ENCODE measurements at places on chromosomes 6 and 20.

DNA sequence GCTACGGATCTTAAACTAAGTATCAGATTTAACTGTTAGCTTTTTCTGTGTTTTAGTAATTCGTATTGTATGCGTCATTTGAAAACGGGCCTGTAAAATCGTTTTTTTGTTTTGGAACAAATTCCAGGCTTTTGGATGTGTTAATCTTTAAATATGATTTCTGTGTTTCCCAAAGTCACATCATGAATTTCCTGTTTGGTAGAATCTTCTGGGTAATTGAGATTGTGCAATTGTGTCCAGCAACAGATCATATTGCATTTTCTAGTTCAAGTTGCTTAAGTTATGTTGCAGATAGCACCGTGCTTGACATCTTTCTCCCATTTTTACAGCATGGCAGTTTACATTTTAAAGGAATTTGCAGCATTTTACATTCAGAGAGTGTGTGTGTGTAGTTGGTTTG is 1.9 kb downstream of the MAPK14 start:
- no peak for DNase-seq

DNA sequence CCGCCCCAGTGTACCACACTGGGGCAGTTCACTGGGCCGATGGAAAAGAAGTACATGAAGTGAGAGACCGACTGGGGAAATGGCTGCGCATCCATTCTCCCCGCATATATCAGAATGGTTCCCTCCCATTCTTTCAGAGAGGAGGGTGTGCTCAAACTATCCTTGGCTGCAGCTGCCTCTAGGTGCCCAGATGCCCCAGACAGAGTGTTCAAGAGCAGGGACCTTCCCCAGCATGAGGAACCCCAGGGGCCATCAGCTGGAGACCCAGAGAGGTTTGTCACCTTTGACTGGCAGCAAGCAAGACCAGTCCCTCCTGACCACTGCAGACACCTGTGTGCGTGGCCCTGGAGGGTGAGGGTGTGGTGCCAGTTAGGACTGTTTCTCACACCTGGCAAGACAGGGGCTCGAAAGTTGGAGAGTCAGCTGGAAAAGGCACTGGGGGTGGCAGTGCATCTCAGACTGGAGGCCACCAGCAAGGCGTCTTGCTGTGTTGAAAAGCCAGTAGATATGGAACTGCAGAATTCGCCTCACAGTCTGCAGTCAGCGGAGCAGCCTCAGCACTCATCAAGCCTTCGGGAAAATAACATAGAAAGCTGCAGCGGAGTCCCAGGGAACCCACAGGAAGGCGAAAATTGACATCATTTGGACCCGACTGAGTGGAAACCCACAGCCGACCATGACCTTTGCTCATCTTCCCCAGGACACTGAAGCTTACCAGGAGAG is 76.7 kb downstream of the GPR6 start:
- DNase-seq, result no peak

- DNase-seq, result no peak
These were observed 444.1 kb upstream of the SOX4 start for GRCh38 chr6:21149470-21149869.

DNA sequence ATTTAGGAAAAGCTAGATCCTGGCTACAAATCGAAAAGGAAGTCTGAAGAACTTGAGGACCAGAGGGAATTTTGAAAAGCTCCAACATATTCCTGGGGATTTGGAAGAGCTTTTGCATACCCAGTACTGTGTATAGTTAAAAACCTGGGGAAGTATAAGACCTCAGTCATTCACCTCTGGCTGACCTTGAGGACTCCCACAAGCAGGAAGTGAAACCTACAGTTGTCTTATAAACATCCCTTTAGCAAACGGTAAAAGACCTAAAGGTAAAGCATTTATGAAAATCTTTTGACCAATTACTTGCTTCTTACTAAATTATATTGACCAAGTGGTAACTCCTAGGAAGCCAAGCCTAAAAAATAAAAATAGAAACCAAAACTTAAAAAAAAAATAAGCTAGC is 175.0 kb downstream of the HAO1 start:
- no peak for DNase-seq

GRCh38 chr6:105317607-105318533 is 85.0 kb downstream of the PREP start:
- no peak for DNase-seq

DNA sequence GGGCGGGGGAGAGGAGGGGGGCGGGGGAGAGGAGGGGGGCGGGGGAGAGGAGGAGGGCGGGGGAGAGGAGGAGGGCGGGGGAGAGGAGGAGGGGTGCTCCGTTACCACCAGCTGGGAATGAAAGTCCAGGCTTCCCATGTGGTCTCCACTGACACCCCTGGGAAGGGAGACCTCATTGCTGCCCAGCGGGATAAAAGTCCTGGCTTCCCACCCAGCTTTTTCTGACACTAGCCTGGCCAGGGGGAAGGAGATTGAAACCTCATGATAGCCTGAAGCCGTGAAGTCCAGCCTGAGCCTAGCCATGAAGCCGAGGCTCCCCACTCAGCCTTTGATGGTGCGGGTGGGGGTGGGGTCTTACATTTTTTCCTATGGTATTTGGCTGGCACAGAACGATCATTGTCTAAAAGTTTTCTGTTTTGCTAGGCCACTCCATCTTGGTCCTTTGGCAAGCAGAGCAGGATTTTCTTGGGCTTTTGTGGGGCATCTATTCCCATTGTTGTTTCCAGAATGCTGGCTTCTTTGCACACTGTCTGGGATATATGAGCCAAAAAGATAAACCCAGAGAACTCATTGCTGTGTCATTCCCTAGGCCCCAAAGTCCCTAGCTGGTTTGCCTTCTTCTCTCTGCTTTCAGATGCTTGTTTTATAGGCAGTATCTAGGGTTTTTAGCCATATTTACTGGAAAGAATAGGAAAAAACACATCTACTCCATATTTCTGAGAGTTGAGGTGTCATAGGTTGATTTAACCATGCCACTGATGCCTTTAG is 67.9 kb upstream of the RNF24 start:
- DNase-seq, result no peak

DNA sequence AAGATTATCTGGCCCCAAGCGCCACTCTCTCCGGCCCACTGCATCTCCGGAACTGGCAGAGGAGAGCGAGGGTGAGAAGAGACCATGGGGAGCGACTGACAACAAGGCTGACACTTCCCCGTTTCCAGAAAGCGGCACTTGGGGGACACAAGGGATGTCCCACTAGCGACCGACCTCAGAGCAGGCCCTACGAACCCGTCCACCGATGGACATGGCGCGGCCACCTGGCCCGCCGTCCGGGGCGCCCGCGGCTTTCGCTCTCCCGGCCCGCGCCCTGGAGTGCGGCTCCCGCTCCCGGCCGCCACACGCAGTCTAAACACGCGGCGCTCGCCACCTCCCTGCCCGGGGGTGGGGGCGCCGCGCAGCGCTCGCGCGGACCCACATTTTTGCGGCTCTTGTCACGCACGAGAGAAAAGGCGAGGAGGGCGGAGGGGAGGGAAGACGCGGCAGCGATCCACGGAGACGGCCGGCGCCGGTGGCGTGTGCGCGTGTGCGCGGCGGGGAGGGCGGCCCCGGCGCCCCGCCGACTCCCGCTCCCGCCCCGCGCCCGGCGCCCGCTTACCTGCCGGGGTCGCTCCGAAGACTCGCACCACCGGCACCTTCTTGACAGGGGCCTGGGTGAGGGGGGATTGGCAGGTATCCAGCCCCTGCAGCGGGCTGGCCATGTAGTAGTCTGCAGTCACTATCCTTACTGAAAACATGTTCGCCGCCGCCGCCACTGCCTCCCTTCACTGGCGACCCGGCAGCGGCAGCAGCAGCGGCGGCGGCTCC is 645 bp downstream of the REV3L start:
- peak; percentile 35 for DNase-seq

- no peak for DNase-seq
These were observed 52.1 kb upstream of the FBXO30 start for GRCh38 chr6:145866456-145867396.

DNA sequence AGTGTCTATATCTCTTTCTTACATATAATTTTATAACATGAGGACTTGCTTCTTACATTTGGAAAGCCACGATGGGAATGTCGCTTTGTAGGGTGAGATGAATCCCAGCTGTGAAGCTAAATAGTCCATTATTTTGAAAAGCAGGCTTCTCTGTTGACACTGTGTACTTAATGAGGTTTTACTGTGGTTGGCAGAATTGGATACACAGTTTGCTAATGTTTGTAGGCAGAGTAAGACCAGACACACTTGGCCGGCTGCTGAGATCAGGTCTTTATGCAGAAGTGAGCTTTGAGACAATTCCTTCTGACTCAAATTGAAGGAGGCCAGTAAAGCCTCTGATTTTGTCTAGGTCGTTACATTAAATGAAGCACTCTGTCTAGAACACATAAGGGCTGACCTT is 93.0 kb downstream of the NDUFAF5 start:
- DNase-seq, result no peak

DNA sequence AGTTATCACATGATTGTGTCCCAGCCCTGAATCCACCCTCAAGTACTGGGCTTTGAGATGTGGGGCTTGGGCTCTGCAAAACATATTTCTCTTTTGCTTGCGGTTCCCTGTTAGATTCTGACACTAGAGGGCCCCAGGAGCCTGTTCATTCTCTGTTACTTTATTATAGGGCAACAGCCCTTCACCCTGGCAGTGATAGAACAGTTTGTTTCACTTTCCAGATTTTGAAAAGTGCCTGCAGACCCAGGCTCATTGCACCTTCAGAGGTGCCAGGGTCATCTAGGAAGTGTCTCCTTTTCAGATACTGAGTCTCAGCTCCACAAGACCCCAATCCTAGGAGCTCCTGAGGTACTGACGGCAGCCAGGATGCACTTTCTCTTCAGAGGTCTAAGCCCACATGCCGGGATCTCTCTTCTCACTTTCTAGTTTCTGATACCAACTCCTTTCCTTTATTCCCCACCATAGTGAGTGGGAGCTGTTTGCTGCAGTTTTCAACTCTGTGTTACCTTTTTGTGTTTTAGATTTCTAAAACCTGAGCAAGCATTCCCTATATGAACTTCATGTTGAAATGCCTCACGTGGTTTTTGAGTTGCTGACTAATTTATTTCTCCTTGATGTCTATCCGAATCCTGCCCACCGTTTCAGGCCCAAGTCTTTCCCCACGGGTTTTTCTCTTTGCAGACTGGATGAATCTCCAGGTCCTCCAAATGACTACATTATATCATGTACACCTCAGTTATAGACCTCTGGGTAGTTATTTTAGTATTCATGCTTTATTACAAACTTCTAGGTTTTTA is 10.9 kb downstream of the ABT1 start:
- DNase-seq, result peak; percentile 46

DNA sequence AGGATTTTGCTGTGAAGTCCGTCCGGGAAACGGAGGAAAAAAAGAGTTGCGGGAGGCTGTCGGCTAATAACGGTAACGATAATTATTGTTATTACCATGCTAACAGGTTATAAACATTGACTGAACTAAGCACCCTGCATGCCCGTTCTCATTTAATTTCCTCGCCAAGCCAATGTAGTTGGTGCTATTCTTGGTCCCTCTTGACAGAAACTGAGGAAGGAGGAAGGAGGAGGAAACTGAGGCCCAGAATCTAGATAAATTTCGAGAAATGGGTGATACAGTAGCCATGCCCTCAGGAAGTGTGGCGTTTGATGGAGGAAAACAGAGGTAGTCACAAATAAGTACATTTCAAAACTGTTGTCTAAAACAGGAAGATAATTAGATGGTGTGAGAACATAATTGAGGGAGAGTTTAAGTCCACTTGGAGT is 474 bp downstream of the TPX2 start:
- DNase-seq, result no peak

DNA sequence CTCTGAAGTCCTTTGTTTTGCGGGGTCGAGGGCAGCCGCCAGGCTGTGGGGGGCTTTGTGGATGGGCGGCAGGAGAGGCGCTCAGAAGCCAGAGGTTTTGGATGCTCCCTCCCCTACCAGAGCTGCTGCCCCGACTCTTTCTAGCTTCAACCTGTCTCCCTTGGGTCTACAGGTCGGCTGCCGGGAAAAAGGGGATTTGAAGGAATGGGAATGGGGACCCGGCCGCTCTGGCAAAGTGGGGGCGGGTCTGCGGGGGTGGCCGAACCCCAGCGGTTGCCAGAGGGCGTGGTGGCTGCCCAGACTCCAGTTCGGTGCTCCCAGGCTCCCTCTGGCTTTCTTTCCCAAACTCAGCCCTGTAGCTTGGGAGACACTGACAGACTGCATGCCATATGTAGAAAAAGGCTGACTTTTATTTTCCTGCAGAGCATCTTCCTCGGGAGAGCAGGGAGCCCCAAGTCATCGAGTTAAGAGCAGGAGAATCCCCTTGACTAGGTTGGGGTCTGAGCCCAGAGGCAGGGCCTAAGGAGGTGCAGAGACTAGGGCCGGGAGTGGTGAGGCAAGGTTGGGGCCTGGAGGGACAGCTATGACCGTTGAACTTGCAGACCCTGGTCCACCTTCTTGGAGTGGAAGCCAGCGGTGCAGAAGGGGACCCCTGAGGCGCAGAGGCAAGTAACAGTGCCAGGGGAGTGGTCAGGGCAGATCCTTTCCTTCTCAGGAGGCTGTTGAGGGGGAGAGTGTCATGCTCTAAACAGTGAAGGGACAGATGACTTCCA is 1.4 kb upstream of the PPP1R18 start:
- DNase-seq, result no peak

DNA sequence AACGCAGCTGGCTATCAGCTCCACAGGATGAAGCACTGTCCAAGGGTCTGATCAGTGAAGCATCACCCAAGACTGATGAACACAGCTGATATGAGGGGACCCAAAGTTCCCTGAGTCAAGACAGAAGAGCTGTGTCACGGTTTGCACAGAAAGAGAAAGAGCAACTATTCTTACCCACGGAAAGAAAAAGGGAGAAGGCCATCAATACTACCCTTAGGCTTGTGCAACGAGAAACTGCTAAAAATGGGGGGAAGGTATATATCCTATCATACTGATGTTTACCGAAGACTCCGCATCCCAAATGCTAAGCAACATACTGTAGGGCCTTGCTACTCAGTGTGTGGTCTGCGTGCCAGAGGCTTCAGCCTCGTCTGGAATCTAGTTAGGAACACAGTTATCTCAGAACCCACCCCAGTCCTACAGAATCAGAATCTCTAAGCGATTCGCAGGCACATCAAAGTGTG is 665 bp downstream of the FASTKD5 start:
- DNase-seq, result no peak

DNA sequence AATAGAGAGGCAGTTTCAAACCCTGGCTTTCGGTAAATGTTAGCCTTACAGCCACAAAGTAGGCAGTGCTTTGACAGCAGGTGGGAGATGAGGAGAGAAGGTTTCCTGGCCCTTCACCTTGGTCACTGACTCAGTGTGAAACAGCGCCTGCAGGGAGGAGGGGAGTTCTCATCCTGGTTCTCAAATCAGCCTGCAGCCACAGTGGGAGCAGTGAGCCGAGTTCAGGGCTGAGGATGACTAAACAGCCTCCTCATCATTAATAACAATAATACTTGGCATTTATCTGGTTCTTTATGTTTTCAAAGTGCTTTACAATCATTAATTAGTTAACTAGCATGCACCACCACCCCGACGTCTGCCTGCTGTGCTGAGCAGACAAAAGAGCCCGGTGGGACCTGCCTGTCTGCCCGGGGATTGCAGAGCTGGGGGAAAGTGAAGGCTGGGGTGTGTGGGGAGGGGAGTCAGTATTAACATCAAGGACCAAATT is 59.6 kb downstream of the PRDM1 start:
- no peak for DNase-seq

Data from activated T-cell treated with anti-CD3 and anti-CD28 coated beads for 4 hours (primary cell).